Stimulated activated CD8-positive, alpha-beta memory T cell treated with anti-CD3 and anti-CD28 coated beads, Interleukin-7, amount 100 ng/mL, for 1 hour (primary cell): ENCODE measurements at places on chromosomes 16 and 17.

DNA sequence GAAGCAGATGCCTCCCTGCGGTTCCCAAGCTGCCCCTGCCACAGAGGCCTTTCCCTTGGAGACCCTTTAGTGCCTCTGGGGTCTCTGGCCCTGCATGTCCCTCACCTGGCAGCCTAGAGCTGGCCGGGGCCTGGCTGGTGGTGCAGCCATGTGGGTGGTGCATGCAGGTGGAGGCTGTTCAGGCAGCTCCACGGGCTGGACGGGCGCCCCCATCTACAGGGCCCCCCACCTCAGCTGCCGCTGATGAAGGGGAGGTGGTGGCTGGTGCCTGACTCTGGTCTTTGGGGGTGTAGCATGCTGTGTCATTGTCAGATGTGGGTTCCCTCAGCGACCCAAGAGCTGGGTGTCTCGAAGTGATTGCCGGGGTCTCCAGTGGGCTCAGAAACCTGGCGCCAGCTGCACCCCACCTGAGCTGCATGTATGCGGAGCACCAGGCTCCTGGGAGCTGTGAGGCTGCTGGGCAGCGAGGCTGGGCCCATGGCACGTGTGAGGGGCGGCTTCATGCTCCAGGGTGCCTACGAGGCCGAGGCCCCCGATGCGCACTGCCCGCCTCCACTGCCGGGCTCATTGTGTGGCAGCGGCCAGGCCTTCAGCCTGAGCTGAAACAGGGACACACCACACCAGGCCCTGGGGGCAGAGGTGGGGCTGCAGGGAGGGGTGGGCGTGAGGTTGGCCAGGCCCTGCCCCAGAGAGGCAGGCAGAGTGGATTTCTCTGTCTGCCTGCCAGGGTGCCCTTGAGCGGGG, 57.0 kb downstream of the BAIAP2 start:
- no peak for DNase-seq

DNA sequence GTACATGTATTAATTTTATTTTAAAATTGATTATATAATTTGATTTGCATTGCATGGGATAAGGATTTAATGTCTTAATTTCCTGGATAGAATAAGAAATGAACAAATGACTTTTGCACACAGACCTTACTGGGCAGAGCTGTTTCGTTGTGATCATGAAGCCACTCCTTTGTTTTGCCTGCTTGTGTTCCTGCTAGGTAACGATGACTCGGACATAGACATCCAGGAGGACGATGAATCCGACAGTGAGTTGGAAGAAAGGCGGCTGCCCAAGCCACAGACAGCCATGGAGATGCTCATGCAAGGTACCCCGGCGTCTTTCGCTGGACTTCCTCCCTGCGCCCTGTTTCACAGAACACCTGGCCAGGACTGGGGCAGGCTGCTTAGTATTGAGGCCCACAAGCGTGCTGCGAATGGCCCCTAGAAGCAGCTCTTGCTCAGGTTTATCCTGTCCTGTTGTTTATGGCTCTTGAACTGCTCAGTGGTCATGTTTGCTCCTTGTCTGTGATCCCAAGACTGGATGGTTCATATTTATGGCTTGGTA, 29.6 kb downstream of the CLUAP1 start:
- DNase-seq: no peak

GRCh38 chr17:62757500-62757951, 50.6 kb downstream of the MARCHF10 start:
- no peak for DNase-seq

DNA sequence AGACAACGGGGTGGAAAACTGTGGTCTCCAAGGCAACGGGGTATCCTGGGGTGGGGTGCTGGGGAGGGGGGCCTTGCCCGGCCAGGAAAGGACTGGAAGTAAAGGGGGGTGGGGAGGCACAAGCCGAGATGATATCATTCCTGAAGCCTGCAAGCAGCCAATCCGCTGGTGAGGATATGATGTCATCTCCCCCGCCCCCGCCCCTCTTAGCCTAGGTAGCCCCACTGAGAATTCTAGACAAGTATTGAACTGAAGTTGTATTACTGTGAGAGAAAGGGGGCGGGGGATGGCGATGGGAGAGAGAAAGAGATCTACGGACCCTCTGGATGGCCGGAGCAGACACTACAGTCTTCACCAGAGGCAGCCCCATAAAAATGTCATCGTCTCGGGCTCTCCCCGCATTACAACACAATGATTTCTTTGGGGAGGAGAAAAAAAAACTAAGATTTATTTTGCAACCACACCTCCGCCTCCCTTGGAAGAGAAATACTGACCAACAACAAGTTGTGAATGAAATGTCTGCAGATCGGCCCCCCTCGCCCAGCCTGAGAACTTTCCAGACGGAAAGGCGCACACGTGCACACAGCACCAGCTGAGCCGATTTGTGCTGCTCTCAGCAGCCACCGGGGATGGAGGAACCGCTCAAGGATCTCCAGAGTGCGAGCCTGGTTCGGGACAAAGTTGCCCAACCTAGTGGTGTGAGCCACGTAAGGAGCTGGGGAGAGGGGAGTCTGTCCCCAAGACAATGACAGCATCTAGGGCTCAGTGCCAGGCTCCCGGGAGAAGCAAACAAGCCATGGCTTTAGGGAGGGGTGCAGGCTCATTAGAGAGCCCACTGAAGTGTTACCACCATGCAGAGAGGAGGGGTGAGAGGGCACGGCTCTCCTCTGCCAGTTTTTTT, 222.1 kb downstream of the SOX9 start:
- no peak for DNase-seq

DNA sequence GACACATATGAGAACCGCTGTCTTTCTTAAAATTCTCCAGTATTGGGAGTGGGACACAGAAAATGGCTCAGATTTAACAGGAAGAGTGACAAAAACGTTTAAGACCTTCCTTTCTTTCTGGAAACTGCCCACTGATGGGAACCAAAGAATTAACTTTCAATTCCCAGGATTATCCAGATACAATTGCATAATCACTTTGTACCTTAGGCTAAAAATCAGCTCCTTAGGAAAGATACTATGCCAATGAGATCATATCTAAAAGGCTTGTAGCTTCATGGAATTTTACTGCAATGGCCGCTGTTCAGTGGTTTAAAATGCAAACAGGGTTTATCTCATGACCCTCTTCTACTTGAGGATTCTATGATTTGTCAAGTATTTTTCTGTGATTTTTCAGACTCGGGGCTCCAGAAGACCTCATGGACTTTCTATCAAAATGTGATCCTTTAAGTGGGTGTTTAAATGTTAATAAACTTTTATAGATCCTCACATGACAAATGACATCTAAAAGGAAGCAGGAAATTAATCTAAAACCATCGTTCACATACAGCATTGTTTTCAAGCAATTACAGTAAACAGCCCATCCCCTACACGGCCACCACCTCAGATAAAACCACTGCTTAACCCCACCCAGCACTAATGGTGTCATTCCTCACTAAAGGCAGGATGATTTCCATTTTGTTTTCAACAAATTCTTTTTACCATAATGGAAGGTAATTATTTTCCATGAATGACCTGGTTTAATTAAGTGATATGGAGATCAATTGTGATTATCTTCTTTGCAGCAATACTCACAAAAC, 31.6 kb upstream of the ERN1 start:
- DNase-seq: no peak

- DNase-seq: no peak
Observed at GRCh38 chr16:56824331-56824730, 40.7 kb upstream of the SLC12A3 start.

DNA sequence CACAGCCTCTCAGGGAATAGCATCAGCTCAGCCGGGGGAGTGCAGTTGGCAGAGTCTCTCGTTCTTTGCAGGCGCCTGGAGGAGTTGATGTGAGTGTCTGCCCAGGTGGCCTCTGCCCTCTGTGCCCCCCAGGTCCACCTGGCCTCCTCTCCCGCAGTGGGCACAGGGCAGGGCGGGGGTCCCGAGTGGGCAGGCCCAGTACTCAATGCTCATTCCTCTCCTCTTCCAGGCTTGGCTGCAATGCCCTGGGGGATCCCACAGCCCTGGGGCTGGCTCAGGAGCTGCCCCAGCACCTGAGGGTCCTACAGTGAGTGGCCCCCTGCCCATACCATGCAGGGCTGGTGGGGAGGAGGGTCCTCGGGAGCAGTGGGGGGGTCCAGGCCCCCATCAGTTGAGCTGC, 14.7 kb upstream of the CPNE2 start:
- no peak for DNase-seq

DNA sequence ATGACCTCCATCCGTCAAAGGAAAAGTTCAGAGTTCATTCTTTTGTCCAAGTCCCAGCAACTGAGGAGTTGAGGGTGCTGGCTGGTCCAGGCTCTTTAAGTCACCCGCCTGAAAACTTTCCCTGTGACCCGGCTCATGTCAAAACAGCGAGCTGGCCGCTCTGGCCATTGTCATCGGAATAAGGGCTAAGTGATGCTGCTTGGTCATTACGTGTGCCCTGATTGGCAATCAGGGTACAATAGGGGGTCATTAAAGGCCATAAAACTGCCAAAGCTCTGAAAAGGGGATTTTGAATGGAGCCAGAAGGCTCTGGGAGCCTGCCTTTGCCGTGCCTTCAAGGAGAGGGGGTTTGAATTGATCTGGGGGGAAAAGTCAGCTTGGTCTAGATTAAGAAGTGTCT, 88.5 kb upstream of the IRX3 start:
- no peak for DNase-seq

DNA sequence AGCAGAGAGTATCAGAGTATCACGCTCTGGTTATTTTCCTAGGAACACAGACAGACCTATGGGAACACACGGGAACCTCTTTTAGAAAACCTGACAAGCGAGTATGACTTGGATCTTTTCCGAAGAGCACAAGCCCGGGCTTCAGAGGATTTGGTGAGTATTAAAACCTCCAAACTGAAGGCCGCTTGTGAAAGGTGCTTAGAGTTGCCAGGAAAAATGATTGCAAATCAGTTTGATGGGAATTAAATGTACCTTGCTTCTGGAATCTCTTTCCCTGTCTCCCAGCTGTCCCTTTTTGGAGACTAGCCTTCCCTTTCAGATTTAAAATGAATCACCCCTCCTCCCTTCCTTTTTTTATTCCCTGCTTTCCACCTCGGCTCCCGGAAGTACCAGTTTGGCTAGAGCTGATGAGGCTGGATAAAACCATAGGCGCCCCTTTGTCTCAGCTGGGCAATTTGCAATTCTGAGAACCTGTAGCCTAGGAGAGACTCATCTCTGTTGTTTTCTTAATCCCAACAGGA, 27.3 kb downstream of the KAT7 start:
- no peak for DNase-seq

DNA sequence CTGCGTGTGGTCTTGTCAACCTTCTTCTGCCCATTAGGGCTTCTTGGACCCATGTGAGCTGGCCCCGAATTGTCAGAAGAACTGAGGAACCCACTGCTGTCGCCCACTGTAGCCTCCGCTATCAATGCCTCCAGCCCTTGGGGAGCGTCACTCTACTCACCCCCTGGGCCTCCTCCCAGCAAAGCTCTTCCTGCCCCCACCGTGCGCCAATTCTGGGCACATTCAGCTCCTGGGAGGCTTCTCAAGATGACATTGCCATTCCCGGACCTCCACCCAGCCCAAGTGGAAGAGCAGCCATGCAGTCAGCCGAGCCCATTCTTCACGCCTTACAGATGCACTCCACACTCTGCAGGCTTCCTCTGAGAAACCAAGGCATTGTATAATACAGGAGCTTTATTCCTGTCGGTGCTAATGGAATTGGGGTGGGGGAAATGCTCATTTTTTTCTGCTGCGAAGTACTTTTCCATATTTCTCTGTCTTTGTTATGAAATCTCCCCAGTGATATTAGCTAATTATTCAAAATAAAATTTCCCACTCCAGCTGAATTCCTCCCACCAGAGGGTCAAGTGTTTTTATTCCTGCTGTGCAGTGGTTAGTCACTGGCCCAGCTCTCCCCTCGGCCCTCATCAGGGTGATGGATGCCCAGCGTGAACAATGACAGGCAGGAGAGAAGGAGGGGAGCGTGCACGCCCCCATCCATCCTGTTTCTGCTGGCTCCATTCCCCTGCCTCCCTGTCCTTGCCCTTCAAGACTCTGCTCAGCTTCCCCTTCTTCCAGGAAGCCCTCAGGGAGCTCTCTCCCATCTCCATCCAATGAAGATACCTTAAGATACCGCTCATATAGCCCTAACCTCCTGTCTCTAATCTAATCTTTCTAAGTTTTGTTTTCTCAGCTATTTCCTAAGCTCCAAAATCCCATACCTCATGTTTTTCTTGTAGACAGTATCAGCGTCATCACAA, 87.7 kb downstream of the C16orf95 start:
- no peak for DNase-seq

DNA sequence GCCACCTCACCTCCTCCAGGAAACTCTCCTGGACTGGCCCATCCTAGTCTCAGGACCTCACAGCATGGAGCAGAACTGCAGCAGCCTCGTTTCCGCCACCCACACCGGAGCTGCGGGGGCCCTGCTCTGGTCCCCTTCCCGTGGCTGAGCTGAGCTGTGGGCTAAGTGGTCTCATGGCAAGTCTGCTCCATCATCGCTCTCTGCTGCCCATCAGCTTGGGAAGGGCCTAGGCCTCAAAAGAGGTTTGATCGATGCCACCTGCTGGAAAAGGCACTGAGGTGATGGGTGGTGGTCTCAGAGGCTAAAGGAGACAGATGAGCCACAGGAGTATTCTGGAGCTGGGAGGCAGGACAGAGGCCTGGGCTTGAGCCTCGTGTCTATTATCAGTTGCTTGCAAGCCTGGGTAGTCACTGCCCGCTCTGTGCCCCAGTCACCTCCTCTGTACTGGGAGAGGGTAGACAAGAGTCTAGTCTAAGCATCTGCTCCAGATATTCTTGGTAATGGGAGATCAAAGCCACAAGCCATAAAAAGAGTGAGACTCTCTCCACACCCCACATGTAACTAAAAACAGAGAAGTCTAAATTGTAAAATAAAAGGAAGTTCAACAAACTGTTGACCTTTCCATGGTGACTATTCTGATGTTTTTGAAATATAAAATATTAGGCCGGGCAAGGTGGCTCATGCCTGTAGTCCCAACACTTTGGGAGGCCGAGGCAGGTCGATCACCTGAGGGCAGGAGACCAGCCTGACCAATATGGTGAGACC, 1.6 kb downstream of the ITGAE start:
- DNase-seq: no peak

DNA sequence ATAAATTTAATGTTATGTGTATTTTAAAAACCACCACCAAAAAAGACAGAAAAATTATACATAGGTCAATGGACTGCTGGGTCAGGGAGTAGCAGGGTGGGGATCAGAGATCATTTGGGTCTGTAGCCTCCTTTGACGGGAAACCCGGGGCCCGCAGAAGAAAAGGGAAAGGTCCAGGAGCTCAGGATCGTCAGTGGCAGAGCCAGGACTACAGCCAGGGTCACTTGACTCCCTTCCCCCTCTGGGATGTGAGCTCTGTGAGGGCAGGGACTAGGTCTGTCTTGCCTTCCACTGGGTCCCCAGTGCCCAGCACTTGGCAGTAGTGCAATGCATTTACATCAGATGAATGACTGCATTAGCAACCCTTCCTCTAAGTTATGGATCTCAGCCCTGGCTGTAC, 62.1 kb downstream of the TOM1L2 start:
- DNase-seq: no peak

- no peak for DNase-seq
Observed at GRCh38 chr17:6755281-6755680, 565 bp upstream of the XAF1 start.

- DNase-seq: no peak
Observed at GRCh38 chr17:75473246-75473645, 16.8 kb downstream of the TMEM94 start.
